ELR (cell line): ENCODE measurements at places on chromosomes 6 and 20.

DNA sequence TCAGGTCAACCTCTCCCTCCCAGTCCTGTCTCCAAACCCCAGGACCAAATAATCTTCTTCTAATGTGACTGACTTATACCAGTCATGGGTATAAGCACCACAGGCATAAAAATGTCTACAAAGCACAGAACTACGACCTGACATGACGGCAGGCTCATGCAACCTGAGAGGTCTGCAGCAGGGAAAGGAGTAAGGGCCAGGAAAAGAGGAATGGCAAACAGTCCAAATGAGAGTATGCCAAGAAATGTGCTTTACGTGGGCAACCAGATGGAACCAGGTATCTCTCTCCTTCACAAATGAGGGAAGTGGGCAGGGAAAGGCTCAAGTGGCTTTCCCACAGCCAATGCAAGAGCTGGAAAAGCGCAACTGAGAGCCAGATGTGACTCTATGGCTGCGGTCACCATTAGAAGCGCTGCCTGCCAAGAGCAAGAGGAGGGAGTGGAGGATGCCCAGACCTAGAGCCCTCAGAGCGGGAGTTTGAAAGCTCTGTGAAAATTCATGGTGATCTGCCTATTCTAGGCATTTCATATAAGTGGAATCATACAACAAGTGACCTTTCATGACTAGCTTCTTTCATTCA lies 6.0 kb downstream of the APMAP start:
- no peak for DNase-seq

DNA sequence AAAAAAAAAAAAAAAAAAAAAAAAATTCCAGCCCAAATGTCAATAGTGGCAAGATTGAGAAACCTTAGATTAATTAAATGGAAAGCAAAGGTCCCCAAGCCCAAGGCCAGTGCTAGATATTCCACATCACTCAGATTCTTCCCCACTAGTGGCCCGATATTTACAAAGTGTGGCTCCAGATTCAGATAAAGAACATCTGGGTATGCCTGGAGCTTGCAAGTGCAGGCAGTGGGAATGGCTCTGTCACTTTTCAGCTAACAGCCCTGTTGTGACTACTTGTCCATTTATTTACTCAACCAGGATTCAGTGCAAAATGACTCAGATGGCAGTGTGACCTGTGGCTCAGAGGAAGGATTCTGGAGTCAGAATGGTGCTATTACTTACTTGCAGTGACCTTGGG lies 8.2 kb upstream of the KCNB1 start:
- DNase-seq: no peak

- peak; percentile 93 for DNase-seq
These were observed 27.3 kb downstream of the CDK5RAP1 start for GRCh38 chr20:33373735-33374605.

DNA sequence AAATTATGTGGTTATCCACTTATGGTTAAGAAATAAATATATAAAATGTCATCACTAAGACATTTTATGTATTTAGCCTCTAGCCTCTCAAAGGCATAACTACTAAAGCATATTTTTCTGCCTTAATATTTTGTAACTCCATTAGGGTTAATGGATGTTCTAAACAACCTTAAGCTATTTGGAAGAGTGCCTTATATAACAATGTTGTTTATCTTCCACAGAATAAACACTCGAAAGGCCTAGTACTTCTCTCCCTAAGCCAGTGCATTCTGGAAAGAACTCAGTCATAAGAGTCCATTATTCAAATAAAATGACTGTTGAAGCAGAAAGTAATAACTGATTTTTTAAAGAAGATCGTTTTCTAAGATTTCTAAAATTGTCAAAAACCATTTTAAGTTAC lies 15.0 kb upstream of the PRIM2 start:
- DNase-seq: no peak

DNA sequence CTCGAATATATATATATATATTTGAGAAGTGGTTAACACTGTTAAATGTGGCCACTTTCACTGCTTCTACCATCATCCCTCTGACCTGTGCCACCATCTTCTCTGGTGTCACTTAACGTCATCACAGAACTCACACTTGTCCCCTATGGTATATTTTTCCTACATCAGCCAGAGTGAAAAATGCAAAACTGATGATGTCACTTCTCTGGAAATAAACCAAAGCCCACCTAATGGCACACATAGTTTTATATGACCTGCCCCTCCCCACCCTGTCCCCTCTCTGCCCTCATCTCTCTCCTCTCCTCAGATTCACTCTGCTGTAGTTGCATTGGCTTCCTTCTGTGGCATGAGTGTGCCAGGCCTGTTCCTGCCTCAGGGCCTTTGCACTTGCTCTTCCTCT lies 63.9 kb upstream of the IFNGR1 start:
- no peak for DNase-seq
